Stimulated activated CD4-positive, alpha-beta T cell treated with anti-CD3 and anti-CD28 coated beads, Interleukin-1b, Interleukin-23, amount 100 ng/mL, for 24 hours (primary cell): ENCODE measurements at places on chromosomes 2 and 18.

- no peak for DNase-seq
These were observed 253.3 kb downstream of the KCNS3 start for GRCh38 chr2:18131761-18132160.

GRCh38 chr2:140122001-140122400, 1341.8 kb upstream of the NXPH2 start:
- DNase-seq: no peak

GRCh38 chr2:157875641-157876065, 477 bp downstream of the ACVR1 start:
- peak; percentile 59 for DNase-seq

DNA sequence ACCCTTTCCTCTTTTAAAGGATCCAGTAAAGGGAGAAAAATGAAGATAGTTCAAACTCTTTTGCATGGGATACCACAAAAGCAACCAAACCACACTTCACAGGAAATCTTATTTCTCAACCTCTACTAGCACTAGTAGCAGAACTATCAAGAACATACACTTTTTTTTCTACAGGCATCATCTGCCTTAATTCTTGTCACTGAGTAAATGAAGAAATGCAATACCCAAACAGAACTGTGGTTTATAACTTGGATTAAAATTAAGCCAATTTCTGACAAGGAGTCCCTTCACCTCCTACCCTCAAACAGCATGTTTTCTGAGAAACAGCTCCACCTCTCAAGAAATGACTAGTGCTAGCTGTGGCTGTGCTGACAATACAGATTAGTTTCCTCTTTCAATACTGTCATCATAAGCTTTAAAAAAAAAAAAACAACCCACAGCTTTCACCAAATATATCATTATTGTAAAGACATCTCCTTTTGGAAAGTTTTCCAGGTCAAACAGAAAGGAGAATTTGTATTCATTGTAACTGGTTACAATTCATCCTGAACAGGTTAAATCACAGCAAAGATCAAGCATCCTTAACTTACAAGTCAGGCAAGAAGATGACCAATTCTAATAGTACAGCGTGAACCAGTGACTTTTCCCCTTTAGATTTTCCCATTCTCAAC, 44.4 kb downstream of the PTPN2 start:
- peak; percentile 18 for DNase-seq

DNA sequence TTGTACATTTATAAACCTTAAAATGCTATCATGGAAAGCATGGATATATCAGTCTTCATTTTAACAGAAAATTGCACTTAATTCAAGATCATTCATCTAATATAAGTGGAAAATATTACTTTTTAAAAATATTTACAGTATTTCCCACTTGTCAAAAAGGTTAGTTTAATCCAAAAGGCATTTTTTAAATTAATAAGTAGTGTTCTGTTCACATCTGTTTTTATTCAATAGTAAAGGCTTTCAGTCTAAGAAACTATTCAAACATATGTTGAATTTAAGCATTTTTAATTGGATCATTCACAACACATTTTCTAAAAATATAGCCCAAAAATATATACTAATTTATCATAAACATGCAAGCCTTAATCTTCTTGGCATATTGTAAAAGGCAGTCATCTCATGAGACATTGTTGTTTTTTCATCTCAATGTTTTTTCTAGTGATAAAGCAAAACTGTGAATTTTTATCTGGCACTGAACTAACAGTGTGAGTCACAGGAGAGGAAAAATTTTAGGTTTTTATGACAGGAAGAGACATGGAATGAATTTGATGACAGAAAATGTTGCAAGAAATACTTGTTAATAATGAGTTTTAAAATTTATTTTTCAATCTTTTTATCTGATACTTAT, 1642.5 kb upstream of the TMEFF2 start:
- DNase-seq: no peak

DNA sequence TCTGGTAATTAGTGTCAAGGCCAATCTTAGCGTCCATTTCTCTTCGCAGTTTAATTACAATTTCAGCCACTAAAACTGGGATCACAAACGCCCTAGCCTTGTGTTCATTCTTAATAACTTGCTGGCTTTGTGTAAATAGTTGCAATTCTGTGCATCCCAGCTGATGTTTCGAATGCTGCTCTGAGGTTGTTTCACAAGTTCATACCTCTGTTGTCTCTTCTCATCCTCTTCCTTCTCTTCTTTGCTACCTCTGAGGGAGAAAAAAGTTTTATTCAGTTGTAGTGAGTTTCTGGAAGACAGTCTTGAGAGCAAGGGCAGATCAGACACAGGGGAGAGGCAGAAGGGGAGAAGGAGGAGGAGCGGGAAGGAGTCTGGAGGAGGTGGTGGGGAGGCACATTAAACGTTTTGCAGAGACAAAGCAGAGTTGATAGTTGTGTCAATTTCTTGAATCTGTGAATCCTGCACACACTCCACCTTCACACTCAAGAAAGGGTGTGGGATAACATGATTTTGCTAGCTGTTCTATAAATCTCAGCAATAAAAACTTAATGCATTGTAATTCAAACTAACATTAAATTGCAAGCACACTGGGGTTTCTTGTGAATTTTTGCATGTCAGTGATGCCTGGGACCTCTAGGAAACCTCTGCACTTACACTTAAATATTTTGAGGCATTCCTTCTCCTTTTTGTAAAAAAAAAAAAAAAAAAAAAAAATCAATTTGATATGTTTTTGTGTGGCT, 6.8 kb downstream of the MEIS1 start:
- no peak for DNase-seq

DNA sequence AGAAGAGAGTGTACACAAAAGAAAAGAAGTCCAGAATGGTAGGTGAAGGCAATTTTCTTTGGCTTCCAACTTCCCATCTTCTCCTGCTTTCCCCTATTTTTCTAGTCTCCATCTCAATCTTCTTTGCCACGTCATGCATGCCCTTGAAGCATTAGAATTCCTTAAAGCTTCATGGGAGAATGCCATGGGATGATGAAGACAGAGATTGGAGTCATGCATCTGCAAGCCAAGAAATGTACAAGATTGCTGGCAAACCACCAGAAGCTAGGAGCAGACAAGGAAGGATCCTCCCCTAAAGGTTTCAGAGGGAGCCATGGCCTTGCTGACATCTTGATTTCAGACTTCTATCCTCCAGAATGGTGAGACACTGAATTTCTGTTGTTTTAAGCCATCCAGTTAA, 305.9 kb downstream of the HRH4 start:
- no peak for DNase-seq

DNA sequence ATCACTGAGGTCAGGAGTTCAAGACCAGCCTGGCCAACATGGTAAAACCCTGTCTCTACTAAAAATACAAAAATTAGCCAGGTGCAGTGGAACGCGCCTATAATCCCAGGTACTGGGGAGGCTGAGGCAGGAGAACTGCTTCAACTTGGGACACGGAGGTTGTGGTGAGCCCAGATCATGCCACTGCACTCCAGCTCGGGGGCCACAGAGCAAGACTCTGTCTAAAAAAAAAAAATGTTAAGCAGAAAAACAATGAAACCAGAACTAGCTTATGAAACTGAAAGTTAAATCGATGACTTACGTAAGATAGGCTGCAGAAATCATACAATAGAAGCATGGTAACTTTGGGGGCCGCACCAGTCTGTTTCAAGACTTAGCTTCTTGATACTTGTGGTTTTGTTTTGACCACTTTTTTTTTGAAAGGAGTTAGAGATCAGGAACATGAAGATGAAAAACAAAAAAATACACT, 6.2 kb upstream of the GPR155 start:
- peak; percentile 42 for DNase-seq

GRCh38 chr2:239093952-239094351, 246.1 kb downstream of the TWIST2 start:
- DNase-seq: no peak

DNA sequence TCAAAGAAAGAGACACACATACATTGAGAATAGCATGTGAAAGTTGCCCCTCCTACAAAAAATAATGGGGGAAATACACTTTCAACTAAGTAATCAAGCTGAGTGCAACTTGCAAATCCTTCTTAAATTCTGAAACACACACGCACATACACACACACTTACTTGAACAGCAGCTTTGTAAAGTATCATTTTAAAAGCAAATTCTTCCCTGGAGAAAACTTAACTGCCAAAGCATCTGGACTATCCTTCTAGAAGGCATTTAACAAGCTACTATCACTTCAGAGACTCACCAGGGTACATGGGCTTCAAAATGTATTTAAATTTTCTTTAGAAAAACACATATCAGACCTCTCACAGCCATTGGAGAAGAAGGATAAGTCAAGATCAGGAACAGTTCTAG, 15.3 kb downstream of the GAREM1 start:
- DNase-seq: no peak

GRCh38 chr2:137966043-137966442, 1.8 kb downstream of the HNMT start:
- no peak for DNase-seq

DNA sequence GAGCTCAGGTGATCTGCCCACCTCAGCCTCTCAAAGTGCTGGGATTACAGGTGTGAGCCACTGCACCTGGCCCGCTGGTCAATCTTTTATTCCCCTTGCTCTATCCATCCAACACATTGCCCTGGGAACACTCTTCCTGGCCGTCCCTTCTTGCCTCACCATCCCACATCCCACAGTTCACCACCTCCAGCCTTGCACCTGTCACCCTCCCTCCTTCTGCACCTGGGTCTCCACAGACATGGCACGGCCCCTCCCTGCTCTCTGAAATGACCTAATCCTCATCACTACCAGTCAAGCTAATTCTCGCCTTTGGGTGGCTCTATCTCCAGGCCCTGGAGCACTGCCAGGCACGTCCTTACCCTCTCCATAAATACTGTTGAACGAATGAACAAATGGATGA, 116.9 kb upstream of the TEX51 start:
- DNase-seq: no peak

DNA sequence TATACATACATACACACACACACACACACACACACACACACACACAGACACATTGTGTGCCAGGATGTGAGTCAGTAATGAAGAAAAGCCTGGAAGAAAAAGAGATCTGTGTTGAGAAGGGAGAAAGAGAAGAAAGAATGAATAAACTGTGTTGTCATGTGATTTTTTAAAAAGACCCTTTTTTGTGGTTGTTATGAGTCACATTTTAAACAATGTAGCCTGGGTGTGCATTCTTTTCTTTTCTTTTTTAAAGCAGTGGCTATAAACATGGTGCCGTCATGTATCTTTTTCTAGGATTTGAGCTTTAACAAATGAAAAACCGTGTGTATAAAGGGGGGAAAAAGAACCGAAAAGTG, 87.2 kb downstream of the NRP2 start:
- no peak for DNase-seq

DNA sequence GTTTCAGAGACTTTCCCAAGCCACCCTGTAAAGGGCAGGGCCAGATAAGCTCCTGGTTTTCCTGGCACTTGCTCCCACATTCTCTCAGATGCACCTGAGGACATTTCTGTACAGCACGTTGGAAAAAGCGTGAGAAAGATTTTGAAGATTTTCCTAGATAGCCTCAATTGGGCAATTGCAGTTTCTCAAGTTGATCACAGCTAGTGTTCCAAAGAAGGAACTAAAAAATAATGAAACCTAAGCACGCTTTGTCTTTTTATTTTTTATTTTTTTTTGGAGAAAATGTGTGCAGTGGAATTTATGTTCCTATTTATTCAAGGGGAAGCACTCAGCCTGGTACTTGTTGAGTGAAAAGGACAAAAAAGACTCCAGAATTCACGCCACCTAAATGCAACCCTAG, 429.1 kb downstream of the RNF144A start:
- DNase-seq: no peak

DNA sequence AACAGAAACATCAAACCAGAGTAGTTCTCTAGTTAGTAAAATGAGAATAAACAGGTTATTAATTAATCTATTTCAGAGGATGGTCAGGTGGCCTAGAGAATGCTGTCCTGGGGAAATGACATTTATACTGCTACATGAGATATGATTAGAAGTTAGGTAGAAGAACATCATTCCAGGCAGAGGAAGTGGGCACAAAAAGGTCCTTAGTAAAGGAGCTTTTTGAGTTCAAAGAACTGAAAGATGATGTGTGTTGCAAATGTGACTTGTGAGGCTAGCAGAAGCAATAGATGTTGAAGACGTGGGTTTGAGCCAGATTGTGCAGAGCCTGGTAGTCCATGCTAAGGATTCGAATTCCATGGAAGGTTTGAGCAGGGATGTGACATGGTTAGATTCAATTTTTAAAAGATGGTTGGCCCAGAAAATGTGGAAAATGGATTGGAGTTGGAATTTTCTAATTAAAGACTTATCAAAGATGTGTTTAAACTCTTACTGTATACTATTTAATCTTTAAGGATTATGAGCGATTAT, 34.2 kb downstream of the RAB10 start:
- no peak for DNase-seq

DNA sequence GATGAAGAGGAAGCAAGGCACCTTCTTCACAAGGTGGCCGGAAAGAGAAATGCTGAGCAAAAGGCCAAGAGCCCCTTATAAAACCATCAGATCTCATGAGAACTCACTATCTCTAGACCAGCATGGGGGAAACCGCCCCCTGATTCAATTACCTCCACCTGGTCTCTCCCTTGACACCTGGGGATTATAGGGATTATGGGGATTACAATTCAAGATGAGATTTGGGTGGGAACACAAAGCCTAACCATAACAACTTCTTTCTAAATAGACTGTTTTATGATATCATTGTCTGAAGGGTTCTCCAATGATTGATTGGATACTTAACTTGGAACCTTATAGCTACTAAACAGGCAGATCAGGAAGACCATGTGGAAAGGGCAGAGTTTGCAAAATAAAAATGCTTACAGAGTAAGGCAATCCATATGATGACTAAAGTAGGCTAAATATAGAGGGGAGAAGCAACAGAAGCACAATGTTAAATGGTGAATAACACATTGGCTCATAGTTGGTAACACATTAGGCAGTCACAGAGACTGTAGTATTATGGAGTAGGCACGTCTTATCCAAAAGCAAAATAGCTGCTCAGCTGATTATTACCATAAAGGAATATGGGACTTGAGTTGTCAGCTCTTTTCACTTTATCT, 179.0 kb downstream of the BARD1 start:
- DNase-seq: no peak

GRCh38 chr2:215120401-215120800, 18.0 kb downstream of the ABCA12 start:
- no peak for DNase-seq

- DNase-seq: no peak
These were observed 17.0 kb downstream of the BZW1 start for GRCh38 chr2:200828572-200829257.

DNA sequence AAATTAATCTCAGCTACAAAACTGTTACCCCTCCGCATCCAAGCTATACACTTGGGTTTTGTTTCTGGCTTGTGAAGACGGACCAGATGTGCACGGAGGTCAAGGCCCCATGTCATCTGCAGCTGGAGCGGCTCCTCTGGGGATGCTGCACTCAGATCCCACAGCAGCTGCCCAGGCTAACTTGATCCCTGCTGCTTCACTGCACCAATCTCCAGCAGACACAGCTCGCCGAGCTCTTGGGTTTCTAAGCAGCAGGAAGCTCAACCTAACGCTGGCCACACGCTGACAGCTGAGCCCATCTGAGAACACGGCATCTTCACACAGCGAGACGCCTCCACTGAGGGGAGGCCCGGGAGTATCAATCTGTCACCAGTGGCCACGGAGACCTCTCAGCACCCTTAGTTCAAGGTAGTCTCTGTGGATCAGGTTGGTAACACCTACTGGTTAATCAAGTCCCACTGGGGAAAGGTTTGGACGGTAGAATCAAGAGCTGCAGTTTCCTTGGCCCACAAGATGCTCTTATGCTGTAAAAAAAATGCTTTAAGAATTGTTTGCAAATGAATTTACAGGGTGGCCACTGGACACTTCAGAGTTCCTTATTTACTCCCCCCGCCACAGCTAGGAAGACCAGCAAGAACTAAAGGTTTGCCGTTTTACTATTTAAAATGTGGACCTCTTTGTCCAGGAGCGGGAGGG, 67.5 kb downstream of the EMILIN2 start:
- no peak for DNase-seq
